Epithelial cell of esophagus (primary cell): ENCODE measurements at places on chromosomes 13 and 19.
A peak's percentile ranks its signal among the peaks of the same experiment; 100 is the strongest.

GRCh38 chr13:63093907-63094469 is 1678.3 kb upstream of the PCDH20 start:
- DNase-seq, result no peak

DNA sequence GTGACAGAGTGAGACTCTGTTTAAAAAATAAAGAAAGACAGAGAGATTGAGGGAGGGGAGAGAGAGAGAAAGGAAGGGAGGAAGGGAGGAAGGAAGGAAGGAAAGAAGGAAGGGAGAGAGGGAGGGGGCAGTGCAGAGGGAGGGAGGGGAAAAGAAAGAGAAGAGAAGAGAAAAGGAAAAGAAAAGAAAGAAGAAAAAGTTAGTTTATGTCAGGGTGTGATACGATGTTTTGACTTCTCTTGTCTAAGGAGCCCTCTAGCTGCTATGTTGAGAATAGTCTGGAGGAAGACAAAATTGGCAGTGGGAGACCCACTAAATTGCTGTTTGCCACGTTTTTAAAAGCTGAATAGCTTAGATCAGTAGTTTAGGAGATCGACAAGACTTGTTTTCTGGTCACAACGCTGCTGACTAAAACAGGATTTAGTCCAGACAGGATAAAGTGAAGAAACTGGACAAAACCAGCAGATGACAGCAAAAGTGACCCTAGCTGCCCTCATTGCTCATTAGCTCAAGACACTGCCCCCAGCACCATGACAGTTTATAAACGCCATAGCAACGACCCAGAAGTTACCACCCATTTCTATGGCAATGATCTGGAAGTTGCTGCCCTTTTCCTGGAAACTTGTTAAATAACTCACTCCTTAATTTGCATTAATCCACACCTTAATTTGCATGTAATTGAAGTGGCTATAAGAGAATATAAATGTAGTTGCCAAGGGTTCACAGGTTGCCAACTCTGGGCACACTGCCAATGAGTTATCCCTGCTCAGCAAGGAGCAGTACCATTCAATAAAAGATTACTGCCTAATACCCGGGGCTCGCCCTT is 11.1 kb downstream of the TEX101 start:
- peak; percentile 45 for DNase-seq

- no peak for DNase-seq
Observed at GRCh38 chr13:52043675-52044074, 19.2 kb downstream of the UTP14C start.

DNA sequence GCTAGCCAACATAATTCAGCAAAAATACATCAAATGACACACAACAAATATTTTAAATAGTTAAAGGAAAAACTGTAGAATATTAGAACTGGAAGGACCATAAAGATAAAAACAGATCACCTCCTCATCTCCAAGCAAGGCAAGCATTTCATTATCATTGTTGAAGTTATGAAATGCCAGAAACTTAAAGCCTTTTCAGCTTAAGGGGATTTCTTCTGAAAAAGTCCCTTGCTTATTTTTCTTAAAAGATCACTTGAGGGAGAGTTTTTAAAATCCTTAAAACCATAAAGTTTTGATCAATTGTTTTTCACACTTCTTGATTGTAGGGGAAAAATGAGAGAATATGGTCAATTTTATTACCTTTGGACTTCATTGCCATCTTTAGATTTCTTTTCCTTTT is 37.4 kb downstream of the FLT1 start:
- no peak for DNase-seq

DNA sequence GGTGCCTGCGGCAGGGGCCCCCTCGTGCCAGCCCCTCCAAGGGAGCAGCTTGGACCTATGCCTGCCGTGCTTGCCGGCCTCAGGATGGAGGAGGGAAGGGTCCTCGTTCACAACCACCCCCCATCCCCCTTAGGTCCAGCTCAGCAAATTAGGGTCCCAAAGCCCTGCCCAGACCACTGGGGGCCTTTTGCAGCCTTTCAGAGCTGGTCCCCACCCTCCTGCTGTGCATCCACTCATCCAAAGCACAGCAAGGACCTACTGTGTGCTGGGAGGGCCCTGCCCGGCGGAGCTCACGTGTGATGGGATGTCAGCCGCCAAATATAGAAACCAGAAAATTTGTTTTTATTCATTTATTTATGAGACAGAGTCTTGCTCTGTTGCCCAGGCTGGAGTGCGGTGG is 16.5 kb upstream of the SLC7A10 start:
- no peak for DNase-seq

DNA sequence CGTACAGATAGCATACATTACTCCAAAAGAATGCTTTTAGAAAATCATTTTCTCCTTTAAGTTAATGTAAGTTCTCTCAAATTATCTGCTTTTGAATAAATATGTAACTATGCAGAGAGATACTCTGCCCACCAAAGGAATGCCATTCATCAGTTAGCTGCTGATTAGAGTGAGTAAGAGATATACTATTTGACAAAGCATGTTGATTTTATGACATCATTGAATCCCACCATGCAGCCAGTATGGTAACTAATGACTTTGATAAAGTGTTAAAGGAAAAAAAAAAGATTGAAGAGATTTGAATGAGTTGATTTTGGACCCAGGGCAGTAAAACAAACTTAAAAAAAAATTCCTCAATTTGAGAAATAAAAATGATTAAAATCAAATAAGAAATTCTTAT is 521.5 kb downstream of the SLITRK6 start:
- peak; percentile 27 for DNase-seq

GRCh38 chr13:97781891-97782305 is 171.6 kb upstream of the IPO5 start:
- DNase-seq, result peak; percentile 50

GRCh38 chr19:6393983-6394412 is 1.0 kb upstream of the GTF2F1 start:
- DNase-seq, result no peak

GRCh38 chr13:59531571-59532091 is 632.1 kb downstream of the DIAPH3 start:
- DNase-seq, result peak; percentile 80

DNA sequence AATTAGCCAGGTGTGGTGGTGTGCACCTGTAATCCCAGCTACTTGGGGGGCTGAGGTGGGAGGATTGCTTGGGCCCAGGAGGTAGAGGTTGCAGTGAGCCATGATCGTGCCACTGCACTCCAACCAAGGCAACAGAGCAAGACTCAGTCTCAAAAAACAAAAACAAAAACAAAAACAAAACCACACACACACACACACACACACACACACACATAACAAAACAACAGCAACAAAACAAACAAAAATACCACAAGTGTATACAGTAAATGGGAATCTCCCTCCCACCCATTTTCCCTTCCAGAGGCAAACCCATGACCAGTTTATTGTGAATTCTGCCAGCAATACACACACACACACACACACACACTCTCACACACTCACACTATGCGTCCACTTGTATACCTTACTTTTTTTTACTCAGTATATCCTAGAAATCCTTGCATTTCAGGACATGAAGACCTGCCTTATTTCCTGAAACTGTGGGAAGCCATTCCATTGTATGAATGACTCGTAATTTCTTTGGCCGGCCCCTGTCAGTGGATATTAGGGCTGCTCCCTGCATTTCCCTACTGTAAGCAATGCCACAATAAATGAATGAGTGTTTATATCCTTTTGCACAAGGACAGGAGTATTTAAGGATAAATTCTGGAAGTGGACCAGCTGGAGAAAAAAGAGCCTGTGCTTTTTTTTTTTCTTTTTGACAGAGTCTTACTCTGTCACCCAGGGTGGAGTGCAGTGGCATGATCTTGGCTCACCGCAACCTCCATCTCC is 6.9 kb upstream of the PLEKHF1 start:
- no peak for DNase-seq

DNA sequence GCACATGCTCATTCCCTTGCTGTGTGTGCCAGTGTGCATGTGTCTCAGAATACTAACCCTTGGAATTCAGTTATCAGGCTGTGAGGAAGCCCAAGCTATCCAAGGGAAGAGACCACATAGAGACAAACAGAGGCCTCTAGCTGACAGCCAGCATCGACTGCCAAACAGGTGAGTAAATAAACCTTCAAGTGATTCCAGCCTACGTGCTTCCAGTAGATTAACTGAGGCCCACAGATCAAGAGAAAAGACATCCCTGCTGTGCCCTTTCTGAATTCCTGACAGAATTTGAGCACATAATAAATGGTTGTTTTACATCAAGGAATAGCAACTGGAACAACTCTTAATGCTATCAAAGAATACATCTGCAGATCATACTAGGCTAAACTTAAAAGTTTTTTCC is 17.5 kb downstream of the ZC3H13 start:
- no peak for DNase-seq

DNA sequence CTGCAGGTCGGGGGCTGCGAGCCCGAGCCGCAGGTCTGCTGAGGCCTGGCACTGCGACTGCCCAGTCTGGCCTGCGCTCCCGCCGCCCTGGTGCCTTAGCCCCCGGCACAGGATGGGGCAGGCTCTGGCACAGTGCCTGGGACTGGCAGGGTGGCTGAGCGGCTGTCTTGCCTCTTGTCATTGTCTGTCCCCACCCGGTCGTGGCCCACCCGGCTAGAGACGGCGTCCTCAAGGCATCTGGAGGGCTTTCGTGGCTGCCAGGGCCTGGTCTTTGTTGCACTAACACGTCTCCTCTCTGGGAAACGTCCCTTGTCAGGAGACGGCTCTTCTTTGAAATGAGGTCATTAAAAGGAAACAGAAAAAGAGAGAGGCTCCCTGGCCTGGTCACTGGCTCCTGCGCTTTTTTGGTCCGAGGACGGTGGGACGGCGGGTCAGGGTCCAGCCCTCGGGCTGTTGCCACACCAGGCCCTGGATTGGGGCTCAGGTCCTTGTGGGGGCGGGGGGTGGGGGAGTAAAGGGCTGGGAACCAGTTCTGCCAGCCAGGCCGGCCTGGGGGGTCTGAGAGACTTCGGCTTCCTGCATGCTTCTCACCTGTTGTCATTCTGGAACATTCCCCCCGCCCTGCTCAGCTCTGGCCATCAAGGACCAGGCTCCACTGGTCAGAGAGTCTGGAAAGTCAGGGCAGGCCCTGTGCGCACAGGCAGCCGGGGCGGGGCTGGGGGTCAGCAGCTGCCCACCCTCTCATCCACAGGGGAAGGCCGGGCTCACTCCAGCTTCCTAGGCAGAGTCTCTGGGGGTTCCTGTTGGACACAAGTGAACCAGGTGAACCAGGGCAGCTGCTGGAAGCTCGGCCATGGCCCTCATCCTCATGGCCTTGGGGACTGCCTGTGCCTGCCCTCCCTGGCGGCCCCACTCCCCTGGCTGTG is 6.2 kb upstream of the ZNF554 start:
- DNase-seq, result peak; percentile 43

DNA sequence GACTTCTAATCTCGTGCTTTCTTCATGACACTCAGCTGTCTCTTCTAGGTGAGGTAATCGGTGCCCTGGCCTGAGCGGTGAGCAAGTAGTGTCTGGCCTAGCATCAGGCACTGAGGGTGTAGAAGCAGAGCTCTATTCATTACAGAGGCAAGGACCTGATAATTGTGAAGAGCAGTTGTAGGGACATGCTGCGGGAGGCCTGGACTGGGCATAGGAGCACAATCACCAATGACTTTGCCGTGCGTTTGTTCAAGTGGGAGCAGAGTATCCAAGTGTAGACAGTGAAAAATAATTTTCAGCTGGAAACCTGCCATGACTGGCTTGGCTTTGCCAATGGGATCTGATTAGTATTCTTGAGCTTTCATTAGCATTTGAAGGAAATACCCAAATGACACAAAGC is 32.1 kb upstream of the DCLK1 start:
- no peak for DNase-seq

DNA sequence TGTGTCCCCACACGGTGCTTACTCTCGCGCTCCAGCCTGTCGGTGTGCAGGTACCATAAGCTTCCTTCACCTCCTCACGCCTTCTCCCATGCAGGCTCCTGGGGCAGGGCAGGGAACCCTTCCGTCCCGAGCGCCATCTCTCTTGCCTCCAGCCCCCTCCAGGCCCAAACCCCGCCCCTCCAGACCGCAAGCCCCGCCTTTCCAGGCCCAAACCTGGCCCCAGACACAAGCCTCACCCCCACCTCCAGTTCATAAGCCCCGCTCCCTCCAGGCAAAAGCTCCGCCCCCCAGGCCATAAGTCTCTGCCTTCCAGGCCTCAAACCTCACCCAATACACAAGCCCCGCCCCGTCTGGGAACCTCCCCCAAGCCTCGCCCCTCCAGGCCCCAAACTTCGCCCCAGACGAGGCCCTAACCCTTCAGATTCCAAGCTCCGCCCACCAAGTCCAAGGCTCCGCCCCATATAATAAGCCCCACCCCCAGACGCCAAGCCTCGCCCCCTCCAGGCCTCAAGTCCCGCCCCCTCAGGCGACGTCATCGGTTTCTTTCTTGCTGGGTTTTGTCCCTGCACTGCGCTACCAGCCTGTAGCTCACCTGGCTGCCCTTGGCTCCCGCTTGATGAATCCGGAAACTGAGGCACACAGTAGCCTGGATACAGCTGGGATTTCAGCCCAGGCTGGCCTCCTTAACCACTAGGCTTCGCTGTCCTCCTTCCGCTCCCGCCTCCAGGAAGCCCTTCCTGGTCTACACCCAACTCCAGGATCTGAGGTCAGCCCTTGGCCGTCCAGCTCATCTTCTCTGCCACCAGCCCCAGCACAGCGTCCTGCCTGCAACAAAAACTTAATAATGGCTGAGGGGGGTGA is 16.1 kb downstream of the MKNK2 start:
- DNase-seq, result peak; percentile 60

DNA sequence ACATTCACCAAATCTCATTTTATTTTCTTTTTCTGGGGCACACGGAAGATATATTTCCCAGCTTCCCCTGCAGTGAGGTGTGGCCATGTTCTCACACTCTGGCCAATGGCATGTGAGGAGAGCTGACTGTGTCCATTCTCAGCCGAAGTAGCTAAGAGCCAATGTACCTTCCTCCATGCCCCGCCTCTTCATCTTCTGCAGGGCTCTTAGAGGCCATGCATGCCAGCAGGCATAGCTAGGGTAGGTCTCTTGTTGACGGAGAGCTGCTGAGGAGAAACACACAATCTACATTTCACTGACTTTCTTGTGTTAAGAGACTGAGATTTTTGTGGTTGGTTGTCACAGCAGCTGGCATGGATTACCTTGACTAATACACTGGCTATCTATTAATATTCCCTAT is 9.8 kb upstream of the MICU2 start:
- DNase-seq, result no peak

- DNase-seq, result no peak
Observed at GRCh38 chr19:54709212-54709948, 14.9 kb upstream of the KIR3DL3 start.

DNA sequence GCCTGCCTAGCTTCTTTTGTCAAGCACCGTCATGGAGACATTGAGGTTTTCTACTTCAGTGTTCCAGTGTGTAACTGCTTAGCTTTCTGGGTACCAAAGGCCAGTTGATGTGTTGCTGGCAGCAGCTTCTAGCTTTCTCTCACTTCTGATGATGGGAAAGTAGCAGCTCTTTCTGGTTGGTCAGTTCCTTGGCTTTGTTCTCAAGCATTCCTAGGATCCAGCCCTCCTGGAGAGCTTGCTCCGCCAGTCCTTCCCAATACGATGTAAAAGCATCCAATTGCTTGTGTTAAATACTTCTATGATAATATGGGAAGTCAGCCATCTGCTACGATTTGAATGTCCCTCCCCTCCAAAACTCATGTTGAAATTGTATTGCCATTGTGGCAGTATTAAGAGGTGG is 182.8 kb downstream of the UGGT2 start:
- no peak for DNase-seq
